CD4-positive, alpha-beta T cell treated with Interleukin-15 for 4 hours (primary cell): ENCODE measurements at places on chromosomes 13 and 19.

- DNase-seq: no peak
These were observed 2.5 kb upstream of the TMEM190 start for GRCh38 chr19:55373993-55374757.

DNA sequence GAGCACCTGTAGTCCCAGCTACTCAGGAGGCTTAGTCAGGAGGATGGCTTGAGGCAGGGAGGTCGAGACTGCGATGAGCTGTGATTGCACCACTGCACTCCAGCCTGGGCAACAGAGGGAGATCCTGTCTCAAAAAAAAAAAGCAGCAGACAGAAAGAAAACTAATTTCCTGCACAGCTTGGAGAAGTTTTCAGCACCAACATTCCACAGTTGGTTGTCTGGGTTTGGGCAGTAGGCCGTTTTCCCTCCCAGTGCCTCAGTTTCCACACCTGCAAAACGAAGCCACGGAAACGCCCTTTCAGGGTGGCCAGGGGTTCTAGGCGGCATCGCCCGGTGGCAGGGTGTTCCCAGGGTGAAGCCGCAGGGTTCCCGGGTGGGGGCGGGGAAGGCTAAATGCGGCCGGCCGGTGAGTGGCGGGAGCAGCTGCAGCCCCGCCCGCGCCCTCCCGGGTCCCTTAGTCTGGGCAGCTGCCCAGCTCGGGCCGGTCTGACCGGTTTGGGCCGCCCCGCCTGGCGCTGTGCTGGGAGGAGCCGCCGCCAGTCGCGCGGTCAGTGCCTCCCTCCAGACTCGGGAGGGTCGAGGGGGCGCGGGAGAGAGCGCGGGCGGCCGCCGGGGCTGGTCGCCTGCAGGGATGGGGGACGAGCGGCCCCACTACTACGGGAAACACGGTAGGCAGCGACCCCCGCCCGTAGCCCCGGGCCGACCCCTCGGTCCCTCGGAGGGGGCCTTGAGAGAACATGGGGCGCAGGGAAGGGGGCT lies at the start of gene SLC44A2:
Gene SLC44A2, plus strand, starts transcription at position 551 of the 759 bp plus-strand sequence. Its CDS starts 81 bp downstream, at position 632.
- DNase-seq: no peak

DNA sequence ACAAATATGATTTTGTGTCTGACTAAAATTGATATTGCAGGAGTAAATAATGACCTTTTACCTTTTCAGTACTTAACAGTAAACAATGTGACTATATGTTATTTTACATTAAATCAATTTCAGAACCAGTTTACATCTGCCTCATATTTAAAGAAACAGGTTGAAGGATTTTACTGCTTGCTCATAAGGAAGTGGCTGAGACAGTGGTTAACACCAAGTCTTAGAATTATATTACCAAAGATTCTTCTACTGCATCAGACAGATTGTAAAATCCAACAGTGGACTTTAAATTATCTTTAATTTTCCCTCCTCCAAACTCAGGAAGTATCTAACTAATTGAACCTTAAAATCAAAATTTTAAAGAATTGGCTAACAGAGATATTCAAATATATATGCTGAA lies 1929.9 kb downstream of the PCDH9 start:
- no peak for DNase-seq

GRCh38 chr13:100211016-100211710 lies 122.3 kb downstream of the PCCA start:
- DNase-seq: no peak

GRCh38 chr13:39510316-39510695 lies 92.7 kb downstream of the LHFPL6 start:
- no peak for DNase-seq

GRCh38 chr13:26943748-26944147 lies 183.2 kb upstream of the GPR12 start:
- no peak for DNase-seq

GRCh38 chr19:6739883-6740588 lies 556 bp downstream of the TRIP10 start:
- DNase-seq: no peak

GRCh38 chr19:19482809-19483596 lies 32.3 kb downstream of the TSSK6 start:
- no peak for DNase-seq

- DNase-seq: no peak
These were observed 11.0 kb upstream of the ACOD1 start for GRCh38 chr13:76937281-76937820.

DNA sequence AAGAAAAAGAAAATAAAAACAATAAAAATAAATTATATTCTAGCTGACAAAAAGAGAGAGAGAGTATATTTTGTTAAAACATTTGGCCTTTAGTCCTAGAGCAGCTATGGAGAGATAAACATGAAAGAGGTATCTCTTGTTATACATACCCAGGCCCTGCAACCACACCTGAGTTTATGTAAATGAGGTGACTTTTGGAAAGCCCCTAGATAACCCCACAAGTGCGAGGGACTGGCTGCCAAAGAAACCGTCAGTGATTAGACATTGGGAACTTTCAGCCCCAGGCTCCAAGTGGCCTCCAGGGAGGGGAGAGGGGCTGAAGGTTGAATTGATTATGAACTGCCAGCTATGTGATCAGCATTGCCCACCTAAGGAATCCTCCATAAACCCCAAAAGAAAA lies 2.1 kb upstream of the NLRP7 start:
- DNase-seq: no peak

GRCh38 chr19:2252055-2252796 lies 3.1 kb downstream of the AMH start:
- no peak for DNase-seq

- DNase-seq: no peak
These were observed 111.1 kb upstream of the PEG3 start for GRCh38 chr19:56951672-56952071.

DNA sequence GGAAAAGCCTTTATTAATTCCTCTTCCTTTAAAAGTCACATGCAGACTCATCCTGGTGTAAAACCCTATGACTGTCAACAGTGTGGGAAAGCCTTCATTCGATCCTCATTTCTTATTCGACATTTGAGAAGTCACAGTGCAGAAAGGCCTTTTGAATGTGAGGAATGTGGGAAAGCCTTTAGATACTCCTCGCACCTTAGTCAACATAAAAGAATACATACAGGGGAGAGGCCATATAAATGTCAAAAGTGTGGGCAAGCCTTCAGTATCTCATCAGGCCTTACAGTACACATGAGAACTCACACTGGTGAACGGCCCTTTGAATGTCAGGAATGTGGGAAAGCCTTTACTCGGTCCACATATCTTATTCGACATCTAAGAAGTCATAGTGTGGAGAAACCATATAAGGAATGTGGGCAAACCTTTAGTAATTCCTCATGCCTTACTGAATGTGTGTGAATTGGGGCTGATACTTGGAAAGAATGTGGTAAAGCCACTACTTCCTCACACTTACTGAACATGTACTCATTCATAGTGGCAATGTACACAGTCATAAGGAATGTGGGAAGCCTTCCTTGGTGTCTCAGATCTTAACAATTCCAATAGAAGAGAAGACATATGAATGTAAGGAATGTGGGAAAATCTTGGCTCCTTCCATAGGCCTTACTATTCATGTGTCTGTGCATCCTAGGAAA lies 18.8 kb downstream of the ZNF559 start:
- DNase-seq: no peak
